ENCODE measurements at places on chromosomes 7 and 10.

DNA sequence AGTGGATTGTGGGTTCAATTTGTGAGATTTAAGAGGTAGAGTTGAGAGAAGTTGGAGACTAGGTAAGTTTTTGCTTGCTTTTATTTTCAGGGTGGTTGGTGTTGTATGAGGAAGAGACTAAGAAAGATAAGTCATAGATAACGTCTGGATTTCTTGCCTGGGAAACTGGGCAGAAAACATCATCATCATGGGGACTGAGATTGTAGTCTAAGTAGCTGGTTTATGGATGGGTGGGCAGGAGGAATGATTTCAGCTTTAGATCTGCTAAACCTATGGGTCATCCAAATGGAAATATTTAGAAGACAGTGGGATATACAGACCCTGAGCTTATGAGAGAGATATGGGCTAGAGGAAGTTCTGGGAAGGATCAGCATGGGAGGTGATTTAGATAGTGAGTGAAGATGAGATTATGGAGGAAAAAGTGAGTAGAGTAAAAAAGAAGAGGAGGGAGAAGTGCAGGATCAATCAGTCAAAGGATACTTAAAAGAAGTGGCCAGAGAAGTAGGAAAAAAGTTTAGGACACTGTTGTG, 169.8 kb downstream of the WNT2 start:
- DNase-seq, result no peak

DNA sequence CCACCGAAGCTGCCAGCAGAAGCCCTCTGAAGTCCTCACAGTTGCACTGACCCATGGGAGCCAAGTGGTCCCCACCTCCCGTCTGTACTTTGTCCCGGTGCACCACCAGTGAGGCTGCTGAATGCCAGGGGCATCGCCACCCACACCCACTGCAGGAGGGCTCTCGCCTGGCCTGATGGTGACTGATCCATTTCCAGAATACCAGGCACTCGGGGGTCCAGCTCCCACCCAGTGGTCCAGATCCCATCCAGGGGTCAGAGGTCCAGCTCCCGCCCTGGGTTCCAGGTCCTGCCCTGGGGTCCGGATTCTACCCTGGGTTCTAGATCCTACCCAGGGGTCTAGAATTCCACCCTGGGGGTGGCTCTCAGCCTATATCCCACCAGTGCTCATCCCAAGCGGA, 9.1 kb upstream of the JAKMIP3 start:
- no peak for DNase-seq

- DNase-seq, result no peak
Measured at GRCh38 chr10:27745732-27746396, at the start of gene MKX. MKX (minus strand) TSS chr10:27745819; CDS start chr10:27743415, 2,404 bp downstream.

GRCh38 chr7:4665661-4666060, 16.4 kb upstream of the FOXK1 start:
- no peak for DNase-seq

DNA sequence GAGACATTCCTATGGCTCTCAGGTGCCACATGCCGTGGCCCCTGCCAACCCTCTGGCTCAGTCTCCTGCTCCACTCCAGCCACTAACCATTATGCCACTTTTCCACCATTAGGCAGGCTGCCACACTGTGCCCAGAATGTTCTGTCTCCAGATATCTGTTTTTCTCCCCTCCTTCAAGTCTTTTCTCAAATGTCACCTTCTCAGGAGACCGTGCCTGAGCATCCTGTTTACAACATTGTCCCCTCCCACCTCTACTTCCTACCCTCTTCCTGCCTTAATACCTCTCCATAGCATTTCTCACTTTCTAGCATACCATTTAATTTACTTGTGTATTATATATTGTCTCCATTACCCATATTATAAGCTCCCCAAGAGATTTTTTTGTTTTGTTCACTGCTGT, 162.5 kb upstream of the LYZL2 start:
- no peak for DNase-seq

DNA sequence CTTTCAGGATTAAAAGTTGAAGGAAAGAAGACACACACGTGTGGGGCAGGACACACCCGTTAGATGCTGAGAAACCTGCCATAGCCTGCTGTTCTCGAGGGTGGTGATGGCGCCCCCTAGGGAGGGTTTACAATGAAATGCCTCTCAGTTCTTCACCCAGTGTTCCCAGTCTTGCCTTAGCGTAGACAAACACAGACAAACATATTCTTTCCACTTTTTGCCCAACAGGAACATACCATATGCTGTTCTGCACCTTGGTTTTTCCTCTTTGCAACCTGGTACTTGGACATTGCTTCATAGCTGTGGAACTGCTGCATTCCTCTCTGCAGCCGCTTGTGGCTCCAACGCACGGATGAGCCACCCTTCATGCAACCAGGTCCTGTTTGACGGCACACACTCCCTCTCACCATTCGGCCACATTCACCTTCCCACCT, 23.3 kb upstream of the HSPA12A start:
- DNase-seq, result no peak

- DNase-seq, result no peak
Measured at GRCh38 chr10:132838346-132838970, 52.5 kb upstream of the NKX6-2 start.

DNA sequence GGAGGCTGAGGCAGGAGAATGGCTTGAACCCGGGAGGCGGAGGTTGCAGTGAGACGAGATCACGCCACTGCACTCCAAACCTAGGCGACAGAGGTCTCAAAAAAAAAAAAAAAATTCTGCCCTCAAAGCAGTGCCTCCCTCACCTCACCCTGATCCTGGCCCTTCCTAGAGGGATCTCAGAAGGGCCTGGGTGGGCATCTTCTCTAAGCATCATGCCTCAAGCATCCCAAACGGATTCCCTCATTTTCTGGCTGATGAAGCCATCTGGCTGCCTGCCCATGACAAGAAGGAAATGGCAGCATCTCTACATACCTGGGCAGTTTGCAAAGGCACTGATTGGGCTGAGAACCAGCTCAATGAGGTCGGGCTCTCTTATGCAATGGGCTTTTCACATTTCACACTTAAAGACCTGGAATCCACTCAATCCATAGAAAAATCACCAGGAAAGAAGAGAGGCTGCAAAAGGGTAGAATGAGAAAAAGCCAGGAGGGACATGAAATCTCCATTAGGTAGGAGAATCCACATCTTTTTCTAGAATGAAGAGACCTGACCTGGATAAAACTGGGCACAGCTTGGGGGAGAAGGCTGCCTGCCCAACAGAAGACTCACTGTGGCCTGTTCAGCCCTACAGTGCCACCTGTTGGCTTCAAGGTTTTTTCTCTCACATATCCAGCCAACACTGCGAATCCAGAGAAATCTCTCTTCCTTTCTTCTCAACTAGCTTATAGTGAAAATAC, 48.1 kb downstream of the PDLIM1 start:
- no peak for DNase-seq

DNA sequence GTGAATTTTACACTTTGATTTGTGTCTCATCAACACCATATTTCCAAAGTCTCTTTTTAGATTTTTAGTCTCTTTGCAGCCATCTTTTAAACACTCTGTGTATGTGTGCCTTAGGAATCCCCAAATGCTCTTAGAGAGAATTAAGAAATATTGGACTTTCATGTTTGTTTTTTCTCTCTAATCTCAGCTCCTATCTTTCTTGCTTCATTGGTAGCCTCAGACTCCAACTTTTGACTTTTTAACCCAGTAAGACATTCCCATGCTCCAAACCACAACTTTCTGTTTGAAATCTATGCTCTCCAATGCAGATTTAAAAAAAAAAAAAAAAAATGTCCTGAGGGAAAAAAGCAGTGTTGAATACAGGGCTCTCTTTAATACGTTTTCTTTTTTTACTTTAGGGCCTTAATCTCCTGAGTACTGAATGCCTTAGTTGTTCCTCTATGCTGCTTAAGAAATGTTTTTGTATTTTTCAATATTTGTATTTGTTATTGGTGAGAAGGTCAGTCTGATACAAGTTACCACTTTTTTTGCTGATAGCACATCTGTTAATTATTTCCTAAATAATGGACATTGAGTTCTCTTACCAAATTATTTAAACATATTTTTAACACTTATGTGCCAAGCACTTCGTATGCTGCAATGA, 489.9 kb downstream of the NXPH1 start:
- DNase-seq, result no peak

GRCh38 chr10:3960496-3960895, 175.5 kb upstream of the KLF6 start:
- DNase-seq, result no peak

- DNase-seq, result no peak
Measured at GRCh38 chr7:107934991-107935770, 44.2 kb downstream of the DLD start.

DNA sequence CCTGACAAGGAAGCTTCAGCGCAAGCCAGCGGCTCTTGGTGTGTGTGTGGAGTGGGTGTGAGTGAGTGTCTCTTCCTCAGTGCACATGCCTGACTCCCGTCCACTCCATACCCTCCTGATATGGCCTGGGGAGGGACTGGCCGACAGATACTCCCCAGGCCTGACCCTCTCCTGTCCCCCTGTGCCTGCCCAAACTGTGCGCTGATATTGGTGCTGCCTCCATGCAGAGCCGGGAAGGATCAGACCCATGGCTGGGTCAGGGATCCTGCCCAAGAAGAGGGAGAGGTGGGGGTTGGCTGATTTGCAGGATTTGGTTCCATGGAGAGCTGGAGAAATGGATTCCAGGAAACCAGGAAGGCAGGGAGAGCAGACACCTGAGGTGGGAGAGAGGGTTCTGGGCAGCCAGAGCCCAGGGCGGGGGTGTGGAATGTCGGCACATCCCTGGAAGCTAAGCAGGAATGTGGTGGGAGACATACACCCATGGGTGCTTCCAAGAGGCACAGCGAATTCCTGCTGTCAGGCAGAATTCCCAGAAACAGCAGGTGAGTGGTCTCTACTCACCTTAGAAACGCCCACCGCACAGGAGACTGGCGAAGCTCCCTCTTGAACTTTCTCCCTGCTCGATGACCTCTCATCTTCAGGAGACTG, 6.3 kb downstream of the CALML5 start:
- no peak for DNase-seq

GRCh38 chr10:124020981-124021815, 72.2 kb downstream of the CHST15 start:
- no peak for DNase-seq

GRCh38 chr10:74058658-74059057, 60.7 kb downstream of the VCL start:
- DNase-seq, result no peak

- no peak for DNase-seq
Measured at GRCh38 chr7:22355620-22356009, 1.3 kb downstream of the RAPGEF5 start.

- DNase-seq, result no peak
Measured at GRCh38 chr10:43340101-43340500, 31.3 kb upstream of the FXYD4 start.

- DNase-seq, result no peak
Measured at GRCh38 chr10:131847241-131847783, 53.5 kb upstream of the PPP2R2D start.

DNA sequence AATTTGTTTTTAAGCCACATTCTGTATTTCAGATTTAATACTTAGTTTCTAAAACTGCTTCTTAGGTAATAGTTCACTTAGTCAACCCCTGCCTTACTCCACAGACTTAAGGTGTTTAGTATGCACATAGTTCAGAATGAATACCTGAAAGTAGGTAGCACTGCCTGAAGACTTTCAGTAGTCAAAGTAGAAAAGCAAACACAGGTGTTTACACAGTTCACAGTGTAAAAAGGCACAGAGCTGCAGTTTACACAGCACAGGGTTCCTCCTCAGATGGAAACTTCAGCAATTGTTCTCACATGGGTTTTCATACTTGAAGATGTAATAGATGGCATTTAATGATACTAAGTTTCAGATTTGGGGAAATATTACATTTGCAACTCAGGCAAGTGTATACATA, 3.1 kb upstream of the PKD1L1 start:
- DNase-seq, result no peak

- DNase-seq, result no peak
Measured at GRCh38 chr10:71265618-71266146, 53.3 kb downstream of the UNC5B start.

GRCh38 chr10:97887399-97887798, 37.8 kb downstream of the GOLGA7B start:
- DNase-seq, result no peak

DNA sequence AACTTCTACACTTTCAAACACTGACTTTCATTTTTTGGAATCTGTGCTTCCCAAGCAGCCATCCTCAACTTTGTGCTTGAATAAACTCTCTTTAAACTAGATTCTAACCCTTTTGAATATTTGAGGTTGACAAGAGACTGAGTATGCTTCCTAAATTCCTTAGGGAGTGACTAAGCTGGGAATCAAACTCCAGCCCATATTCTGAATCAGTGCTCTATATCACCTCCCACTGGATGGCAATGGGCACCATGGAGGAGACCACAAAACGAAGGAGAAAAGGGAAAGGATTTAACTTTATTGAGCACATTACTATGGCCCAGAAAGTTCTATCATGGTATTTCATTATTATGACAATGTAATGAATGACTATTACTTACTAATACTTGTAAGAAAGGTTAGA, 17.2 kb upstream of the SLC26A4 start:
- no peak for DNase-seq

GRCh38 chr10:130812381-130813148, 499.0 kb downstream of the TCERG1L start:
- no peak for DNase-seq

- no peak for DNase-seq
Measured at GRCh38 chr10:30738416-30738815, 108.9 kb upstream of the LYZL2 start.

- no peak for DNase-seq
Measured at GRCh38 chr7:43244784-43245183, 132.3 kb downstream of the HECW1 start.

DNA sequence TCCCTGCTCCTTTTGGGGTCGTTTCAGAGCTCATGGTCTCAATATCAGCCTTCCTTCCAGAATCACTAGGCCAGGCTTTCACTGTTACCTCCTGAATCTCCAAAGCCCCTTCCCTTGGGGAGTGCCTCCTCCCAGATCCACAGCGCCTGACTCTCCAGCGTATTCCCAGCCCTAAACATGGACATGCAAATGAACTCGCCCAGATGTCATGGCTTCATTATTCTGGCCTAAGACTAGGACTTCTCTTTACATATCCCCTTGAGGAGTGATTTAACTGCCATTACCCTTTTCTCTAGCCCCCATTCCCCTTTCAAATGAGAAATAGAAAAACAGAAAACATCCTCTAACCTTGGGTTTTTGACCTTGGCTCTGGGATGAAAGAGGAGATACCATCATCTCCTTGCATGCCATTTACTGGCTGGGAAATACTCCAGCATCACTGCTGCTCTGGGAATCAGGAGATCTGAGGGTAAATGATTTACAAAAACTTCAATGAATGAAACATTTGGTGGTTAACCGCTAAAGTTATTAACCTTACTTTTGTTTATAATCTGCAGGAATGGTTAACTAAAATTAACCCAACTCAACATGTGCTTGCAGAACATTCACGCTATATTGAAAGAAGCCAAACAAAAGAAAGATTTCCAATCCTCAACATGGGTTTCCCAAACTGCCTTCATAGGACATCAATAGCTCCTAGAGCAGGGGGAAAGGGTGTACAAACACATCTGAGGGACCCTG, 37.0 kb downstream of the FAM171A1 start:
- DNase-seq, result no peak

GRCh38 chr7:128157906-128158305, 83.2 kb upstream of the LEP start:
- no peak for DNase-seq

DNA sequence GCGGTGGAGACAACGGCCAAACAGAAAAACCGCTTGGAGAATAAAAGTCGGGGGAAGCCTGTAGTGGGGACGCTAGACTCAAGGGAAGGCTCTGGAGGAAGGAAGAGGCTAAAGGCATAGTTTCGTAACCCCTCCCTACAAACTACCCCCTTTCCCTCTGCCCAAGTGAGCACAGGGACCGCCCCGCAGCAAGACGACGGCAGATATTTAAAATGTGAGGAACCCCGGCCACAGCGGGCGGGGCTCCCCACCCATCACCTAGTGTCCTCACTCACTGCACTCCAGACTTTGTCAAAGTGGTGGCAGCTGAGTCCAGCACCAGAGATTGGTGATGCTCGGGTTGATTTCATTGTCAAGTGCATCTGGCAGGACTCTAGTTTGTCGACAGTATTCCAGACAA, 69.1 kb downstream of the PRKAG2 start:
- DNase-seq, result no peak
